Left ventricle myocardium inferior (tissue), 1 donor: ENCODE measurements at places on chromosomes 13 and 19. TPM values are rescaled to one million over a fixed set of nuclear protein-coding genes. Genes with fewer than 3 reads are reported as not detected.

THOP1 gene
- total RNA-seq, result 60.9 TPM

DNA sequence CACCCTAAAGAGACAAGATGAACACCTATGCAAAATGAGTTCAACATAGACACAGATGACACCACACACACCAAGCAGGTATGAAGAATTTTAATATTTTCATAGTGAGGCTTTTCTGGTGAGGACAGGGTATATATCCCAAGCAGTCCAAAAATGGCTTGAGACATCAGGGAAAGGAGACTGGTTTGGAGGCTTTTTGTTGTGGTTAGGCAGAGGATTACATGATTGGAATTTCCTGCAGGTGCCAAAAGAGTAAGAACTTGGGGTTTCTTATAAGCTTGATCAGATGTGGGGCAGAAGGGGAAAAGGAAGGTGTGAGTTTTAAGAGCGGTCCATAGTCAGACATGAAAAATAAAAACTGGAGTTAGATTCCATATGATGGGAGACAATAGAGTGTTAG lies 420.8 kb upstream of the SLITRK1 start:
- H3K4me3 ChIP-seq, result no peak overlapping the region
- no peaks in the 10 kb centered on the region for H3K4me1 ChIP-seq
- no peaks in the 10 kb centered on the region for H3K36me3 ChIP-seq
- DNase-seq, result no peak
- no peak overlapping the region for H3K27ac ChIP-seq
- no peaks in the 10 kb centered on the region for H3K27me3 ChIP-seq

GRCh38 chr13:20435616-20436368 lies 89.9 kb downstream of the CRYL1 start:
- no peaks in the 10 kb centered on the region for H3K27me3 ChIP-seq
- DNase-seq, result no peak
- H3K4me1 ChIP-seq, result peaks cover 4% of the 10 kb centered on the region
- no peak overlapping the region for H3K27ac ChIP-seq

DNA sequence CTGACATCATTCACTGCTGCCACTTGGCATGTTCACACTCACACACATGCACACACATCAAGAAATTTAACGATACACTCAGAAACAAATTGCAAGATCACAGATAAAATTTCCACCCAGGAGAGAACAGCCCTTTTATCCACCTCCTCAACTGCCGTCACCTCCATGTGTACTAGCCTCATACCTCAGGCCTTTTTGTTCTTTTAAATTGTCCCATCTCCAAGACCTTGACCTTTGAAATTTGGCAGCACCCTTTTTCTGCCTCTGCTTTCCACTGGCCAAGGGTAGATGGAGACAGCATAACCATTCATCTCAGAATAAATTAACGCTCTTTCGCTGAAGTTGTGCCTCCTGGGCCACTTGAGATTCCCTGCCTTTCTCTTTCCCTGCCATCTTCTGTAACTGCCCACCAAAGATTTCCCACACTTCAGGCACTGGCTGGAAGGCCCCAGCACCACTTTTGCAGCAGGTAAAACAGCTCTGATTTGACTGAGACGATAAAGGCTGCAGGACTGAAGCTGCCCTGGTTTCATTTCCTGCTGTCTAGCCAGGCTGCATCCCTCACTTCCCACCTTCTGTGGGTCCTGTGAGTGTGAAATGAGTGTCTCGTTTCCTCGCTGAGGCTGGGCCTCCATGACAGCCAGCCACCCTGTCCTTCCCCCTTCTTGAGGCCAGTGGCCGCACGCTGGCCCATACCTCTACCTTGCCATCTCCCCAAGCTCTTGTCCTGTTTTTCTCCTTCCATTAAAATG lies 39.3 kb downstream of the MBNL2 start:
- no peaks in the 10 kb centered on the region for H3K27me3 ChIP-seq
- H3K36me3 ChIP-seq, result no peaks in the 10 kb centered on the region
- DNase-seq, result no peak
- no peak overlapping the region for H3K4me3 ChIP-seq

DNA sequence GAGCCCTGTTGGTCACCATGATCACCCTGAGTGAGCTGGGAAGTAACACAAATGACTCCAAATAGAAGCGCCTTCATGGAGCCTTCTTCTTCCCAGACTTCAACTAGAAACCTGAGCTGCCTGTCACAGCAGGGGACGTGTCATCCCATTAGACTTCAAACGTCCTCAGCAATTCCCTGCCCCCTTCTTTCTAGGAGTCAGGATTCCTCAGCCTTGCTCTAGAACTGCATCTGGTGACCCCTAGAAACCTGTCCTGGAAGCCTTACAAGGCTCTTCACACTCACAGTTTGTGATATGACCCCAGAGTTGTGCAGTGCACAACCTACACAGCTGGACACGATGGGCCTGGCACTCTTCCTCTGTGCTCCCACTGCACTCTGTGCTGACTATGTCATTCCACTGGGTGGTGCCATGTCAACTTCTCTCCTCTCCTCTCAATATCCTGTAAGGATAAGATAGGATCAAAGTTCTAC lies 23.6 kb upstream of the TTYH1 start:
- H3K27me3 ChIP-seq, result peaks cover 96% of the 10 kb centered on the region
- H3K4me1 ChIP-seq, result peaks cover 12% of the 10 kb centered on the region
- H3K27ac ChIP-seq, result no peak overlapping the region

ASPDH gene
- total RNA-seq, result not detected

SPRY2 gene
- total RNA-seq, result 34.6 TPM

GRCh38 chr19:13838435-13839129 lies 38.4 kb upstream of the NANOS3 start:
- H3K4me3 ChIP-seq, result peak overlapping the region; percentile 94
- H3K4me1 ChIP-seq, result peaks cover 89% of the 10 kb centered on the region
- peaks cover 27% of the 10 kb centered on the region for H3K36me3 ChIP-seq

- DNase-seq, result no peak
- H3K4me1 ChIP-seq, result peaks cover 3% of the 10 kb centered on the region
- no peaks in the 10 kb centered on the region for H3K36me3 ChIP-seq
Observed at GRCh38 chr19:51070334-51071094, 5.6 kb upstream of the KLK13 start.

ADM5 gene
- total RNA-seq, result 0.49 TPM

FPR1 gene
- 4.5 TPM for total RNA-seq

DNA sequence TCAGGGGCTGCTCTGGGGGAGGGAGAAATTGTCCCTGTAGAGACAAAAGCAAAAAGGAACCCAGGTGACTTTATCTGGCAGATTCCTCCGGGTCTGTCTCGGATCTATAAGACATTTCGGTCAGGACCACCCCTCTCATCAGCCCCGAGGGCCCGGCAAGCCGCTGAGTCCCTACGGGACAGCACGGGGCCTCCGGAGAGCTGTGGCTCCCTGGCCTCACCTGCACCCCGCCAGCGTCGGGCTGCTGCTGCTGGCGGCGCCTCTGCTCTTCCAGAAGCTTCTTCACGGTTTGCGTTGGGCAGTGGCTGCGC lies 1.9 kb downstream of the NFKBID start:
- H3K27me3 ChIP-seq, result no peaks in the 10 kb centered on the region
- H3K4me1 ChIP-seq, result peaks cover 33% of the 10 kb centered on the region
- no peak for DNase-seq
- peak overlapping the region; percentile 77 for H3K27ac ChIP-seq

- H3K36me3 ChIP-seq, result no peaks in the 10 kb centered on the region
- no peak overlapping the region for H3K27ac ChIP-seq
- no peak for DNase-seq
- peaks cover 28% of the 10 kb centered on the region for H3K27me3 ChIP-seq
- H3K4me1 ChIP-seq, result no peaks in the 10 kb centered on the region
- H3K4me3 ChIP-seq, result no peak overlapping the region
Observed at GRCh38 chr13:25657157-25657556, 285.4 kb downstream of the ATP8A2 start.

SULT2B1 gene
- 0.33 TPM for total RNA-seq

GRCh38 chr19:32877977-32878745 lies 8.6 kb upstream of the SLC7A9 start:
- peaks cover 28% of the 10 kb centered on the region for H3K36me3 ChIP-seq
- DNase-seq, result no peak
- no peak overlapping the region for H3K27ac ChIP-seq
- H3K4me1 ChIP-seq, result no peaks in the 10 kb centered on the region
- no peaks in the 10 kb centered on the region for H3K27me3 ChIP-seq
- H3K4me3 ChIP-seq, result no peak overlapping the region

DNA sequence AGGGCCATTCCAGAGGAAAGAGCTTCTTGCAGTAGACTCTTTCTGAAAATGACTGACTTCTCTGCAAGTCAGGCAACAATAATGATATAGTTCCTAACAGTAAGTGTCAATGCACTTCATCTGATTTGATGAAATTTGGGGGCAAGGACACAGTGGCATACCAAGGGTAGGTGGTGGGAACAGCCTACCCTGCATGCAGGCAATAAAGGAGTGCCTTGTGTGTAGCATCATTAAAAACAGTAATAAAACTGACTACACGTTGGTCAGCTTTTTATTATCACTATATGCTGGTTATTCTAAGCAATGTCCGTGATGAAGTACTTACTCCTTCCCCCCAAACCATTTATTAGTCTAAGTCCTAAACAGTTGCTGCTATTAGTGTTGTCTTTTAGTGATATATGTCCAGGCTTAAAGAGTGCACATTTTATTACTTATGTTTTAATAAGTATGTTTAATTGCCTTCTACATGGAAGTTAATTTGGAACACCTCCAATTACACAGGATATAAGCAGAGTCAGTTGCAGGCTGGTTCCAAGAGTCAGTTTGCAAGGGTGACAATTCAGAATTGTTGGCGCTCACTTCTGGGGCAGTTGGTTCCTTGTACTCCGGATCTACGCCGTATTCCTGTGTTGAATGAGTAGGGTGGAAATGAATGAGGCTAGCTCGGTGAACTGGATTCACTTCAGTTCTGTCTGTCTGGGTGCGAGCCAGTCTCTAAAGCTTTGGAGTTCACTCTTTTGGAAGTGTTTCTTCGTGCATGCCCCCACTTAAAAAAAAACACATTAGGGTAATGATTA lies 84.0 kb downstream of the RGCC start:
- H3K36me3 ChIP-seq, result no peaks in the 10 kb centered on the region
- H3K4me3 ChIP-seq, result no peak overlapping the region
- no peak for DNase-seq
- H3K27me3 ChIP-seq, result no peaks in the 10 kb centered on the region
- no peak overlapping the region for H3K27ac ChIP-seq

- no peak overlapping the region for H3K27ac ChIP-seq
- DNase-seq, result no peak
- H3K36me3 ChIP-seq, result no peaks in the 10 kb centered on the region
- H3K4me3 ChIP-seq, result no peak overlapping the region
Observed at GRCh38 chr13:94413598-94413944, 65.9 kb downstream of the DCT start.

KIR2DL4 gene
- total RNA-seq, result not detected

- no peak overlapping the region for H3K4me3 ChIP-seq
- no peak overlapping the region for H3K27ac ChIP-seq
- peaks cover 86% of the 10 kb centered on the region for H3K27me3 ChIP-seq
- no peak for DNase-seq
- no peaks in the 10 kb centered on the region for H3K4me1 ChIP-seq
- H3K36me3 ChIP-seq, result no peaks in the 10 kb centered on the region
Observed at GRCh38 chr19:43395561-43395960, 19.1 kb upstream of the TEX101 start.

C13orf46 gene
- 0.33 TPM for total RNA-seq

SLC10A2 gene
- not detected for total RNA-seq

DNA sequence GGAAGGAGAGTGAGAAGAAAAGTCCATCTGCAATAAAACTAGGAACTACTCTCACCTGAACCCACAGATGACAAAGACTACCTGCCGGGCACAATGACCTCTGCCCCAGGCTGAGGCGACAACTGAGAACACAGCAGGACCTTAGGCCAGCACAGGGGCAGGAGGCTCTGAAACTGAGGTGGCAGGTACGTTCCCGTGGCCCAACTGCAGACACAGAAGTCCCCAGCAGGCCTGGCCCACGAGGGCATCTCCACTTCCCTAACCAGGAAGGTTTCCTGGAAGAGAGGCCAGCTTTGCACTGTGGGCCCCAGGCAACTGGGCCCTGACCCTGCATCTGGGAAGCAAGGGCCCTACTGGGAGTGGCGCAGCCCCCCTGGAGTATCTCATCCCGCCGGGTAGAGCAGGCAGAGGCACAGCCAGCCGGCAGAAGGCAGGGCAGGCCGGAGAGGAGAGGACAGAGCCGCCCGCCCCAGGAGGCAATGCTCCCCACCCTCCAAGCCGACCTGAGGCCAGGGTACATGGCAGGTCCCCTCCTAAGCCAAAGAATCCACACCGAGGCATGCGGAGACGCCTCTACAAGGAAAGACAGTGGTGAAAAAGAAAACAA lies 32.7 kb downstream of the STK24 start:
- peak overlapping the region; percentile 45 for H3K4me3 ChIP-seq
- H3K27me3 ChIP-seq, result no peaks in the 10 kb centered on the region
- no peak for DNase-seq
- H3K36me3 ChIP-seq, result peaks cover 3% of the 10 kb centered on the region
- peaks cover 92% of the 10 kb centered on the region for H3K4me1 ChIP-seq

- no peak for DNase-seq
- no peaks in the 10 kb centered on the region for H3K36me3 ChIP-seq
- H3K27me3 ChIP-seq, result no peaks in the 10 kb centered on the region
- H3K27ac ChIP-seq, result peak overlapping the region; percentile 71
- peaks cover 22% of the 10 kb centered on the region for H3K4me1 ChIP-seq
Observed at GRCh38 chr19:11848200-11848593, 329 bp upstream of the ZNF439 start.

SBK3 gene
- 21.1 TPM for total RNA-seq

DNA sequence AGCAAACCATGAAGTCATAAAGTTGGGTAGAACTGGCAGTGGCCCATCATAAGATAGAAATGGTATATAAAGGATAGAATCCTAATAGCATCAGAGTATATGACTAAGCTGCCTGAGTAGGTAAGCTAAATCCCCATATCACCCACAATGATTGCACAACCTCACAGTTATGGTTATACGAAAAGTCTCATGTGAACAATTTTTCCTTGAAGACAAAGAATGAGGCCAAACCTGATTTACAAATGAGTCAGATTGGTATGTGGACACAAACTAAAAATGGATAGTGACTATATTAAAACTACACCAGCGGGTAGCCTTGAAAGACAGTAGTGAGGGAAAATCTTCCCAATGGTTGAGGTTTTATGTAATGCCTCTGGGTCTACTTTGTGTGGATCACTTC lies 40.9 kb upstream of the UFM1 start:
- no peaks in the 10 kb centered on the region for H3K27me3 ChIP-seq
- no peaks in the 10 kb centered on the region for H3K4me1 ChIP-seq
- no peak for DNase-seq

DNA sequence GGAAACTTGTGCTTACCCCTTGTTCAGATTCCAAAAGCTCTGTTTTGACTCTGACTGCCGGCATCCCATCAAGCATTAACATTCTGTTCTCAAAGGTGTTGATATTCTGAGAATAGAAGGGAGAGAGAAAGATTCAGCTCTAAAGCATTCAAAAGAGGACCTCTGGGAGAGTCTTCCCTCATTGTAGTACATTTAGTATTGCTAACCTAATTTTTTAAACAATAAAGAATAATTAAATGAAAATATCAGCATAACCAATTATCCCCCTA lies 190.3 kb downstream of the KLF12 start:
- DNase-seq, result no peak
- H3K27me3 ChIP-seq, result no peaks in the 10 kb centered on the region
- H3K36me3 ChIP-seq, result no peaks in the 10 kb centered on the region
- peak overlapping the region; percentile 61 for H3K27ac ChIP-seq
